ENCODE measurements at places on chromosomes 1 and 21.

- no peak for DNase-seq
Observed at GRCh38 chr1:158812336-158812735, 18.8 kb upstream of the MNDA start.

DNA sequence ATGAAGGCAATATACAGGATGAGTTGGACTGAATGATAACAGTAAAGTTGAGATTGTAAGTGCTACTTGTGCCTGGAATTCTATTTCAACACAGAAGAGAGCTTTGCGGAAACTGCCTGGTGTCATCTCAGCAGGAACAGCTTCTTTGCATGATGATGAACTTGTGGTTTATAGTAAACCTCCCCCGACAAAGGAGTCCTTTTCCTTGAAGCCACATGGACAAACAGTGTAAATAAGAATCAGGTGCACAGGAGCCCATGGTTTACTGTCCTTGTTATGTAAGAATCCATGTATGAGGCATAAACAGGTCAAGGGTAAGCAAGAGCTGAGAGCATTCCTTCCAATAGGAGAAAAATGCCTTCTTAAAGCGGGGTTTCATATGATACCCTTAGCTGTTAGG is 66.2 kb downstream of the PCNX2 start:
- no peak for DNase-seq

GRCh38 chr21:44804762-44805161 is 3.1 kb upstream of the UBE2G2 start:
- DNase-seq: no peak

DNA sequence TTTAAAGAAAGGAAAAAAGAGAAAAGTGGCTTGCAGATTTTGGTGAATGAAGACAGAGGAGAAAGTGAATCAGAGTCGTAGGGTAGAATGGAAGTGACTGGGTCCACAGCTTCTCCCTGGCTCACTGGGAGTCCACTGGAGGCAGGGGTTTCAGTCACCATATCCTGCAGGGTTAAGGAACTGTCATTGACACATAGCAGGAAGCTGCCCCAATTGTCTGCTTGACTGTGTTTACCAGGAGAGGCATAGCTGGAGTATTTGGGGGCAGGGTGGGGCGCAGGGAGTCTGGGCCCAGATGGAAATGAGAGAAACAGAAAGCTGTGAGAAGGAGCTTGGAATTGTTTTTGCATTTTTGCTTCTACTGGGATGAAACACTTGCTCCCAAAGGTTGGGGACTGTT is 228.8 kb upstream of the CSF3R start:
- DNase-seq: no peak

- DNase-seq: no peak
Observed at GRCh38 chr1:221076391-221076811, 197.2 kb downstream of the HLX start.

GRCh38 chr1:183544598-183545297 is 45.5 kb downstream of the NCF2 start:
- no peak for DNase-seq

- DNase-seq: peak; percentile 80
Observed at GRCh38 chr1:235642011-235642942, 7.3 kb downstream of the GNG4 start.

All from activated CD8-positive, alpha-beta memory T cell treated with anti-CD3 and anti-CD28 coated beads, Interleukin-2, amount 50 U/mL, for 48 hours (primary cell).